NCI-H2171 treated with DMSO at 0.1 percent for 48 hours (cell line): ENCODE measurements at places on chromosomes 6 and 20.

DNA sequence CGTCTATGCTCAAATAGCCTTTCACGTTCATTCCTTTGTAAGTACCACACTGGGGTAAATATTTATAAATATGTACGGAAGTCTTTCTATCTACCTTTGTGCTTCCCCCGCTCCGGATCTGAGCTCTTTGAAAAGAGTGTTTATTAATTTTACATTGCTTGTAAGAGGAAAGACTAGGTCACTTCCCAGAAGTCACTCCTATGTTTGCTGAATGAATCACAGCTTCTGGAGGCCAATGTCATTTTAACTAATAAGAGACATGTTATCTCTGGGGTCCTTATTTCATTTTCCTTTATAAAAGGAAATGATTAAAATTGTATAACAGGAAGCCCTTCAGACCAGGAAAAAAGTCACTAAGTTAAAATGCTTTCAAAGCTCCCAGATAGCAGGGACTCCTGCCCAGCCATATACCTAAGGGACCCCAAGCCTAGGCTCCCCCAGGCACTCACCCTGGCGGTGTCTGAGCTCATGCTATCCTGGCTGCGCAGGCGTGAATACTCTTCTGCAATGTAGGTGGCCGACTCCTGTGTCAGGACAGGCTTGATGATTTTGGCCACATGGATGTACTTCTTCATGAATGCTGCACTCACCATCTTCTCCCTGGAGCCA is 12.6 kb downstream of the MCM3 start:
- no peak for DNase-seq

GRCh38 chr6:123434186-123434585 is 202.6 kb downstream of the TRDN start:
- DNase-seq = peak; percentile 4

- no peak for DNase-seq
Measured at GRCh38 chr6:10554826-10555225, 33.7 kb downstream of the GCNT2 start.

GRCh38 chr6:56827908-56828649 is 126.8 kb upstream of the BEND6 start:
- DNase-seq = no peak
